Hematopoietic multipotent progenitor cell treated with erythropoietin and hydrocortisone succinate and interleukin-3 and kit ligand, for 8 days (in vitro differentiated cells): ENCODE measurements at places on chromosomes 13 and 19.

DNA sequence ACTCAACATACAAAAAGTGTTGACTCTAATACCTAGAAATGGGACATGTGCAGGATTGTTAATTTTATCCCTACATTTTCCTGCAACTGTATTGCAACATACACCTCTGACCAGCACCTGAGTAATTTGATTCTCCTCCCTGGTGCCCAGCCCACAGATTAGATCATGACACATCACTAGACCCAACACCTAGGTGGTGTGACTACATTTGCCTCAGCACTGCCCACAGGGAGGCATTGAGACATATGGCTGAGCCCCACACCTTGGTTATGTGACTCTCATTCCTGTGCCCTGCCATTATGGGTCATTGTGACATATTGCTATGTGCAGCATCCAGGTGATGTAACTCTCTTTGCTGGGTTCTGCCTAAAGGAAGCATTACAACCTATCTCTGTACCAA is 13.2 kb upstream of the ZNF254 start:
- DNase-seq = no peak

DNA sequence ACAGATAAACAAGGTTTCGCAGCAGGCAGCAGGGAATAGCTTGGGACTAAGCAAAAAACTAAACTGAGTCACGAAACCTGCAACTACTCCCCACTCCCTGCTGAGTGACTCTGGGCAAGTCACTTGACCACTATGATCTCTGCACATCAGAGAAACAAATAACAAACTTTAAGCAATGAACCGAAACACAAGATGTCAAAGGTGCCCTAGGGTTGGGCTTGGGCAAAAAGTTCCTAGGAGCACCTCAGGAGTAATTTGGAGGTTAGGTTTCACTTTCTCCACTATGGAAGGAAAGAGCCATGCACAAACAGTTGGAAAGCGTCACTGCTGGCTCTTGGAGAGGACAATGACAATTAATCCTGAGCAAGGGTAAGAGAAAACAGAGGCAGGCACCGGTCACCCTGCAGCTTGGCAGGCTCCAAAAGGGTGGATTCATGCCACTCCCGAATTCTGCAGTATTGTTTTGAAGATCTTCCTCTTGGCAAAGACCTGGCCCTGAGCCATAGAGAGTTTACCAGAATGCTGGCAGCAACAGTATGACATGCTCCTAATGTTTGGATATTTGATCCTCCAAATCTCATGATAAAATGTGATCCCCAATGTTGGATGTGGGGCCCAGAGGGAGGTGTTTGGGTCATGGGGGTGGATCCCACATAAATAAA is 60.3 kb downstream of the CRYL1 start:
- DNase-seq = no peak

DNA sequence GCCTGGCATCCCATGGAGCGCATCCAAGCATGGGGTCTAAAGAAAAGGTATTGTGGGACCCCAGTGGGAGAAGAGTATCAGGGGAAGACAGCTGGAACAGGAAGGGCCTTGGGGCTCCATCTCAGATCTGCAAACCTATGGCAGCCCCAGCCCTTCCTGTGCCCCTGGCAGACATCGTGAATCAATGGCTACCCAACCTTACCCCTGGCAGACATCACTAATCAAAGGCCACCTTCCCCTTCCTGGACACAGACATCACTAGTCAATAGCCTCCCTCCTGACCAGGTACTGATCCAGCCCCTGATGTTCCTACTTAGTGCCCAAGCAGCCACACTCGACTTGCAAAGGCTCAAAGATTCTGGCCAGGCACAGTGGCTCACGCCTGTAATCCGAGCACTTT is 15.8 kb downstream of the F2RL3 start:
- DNase-seq = no peak

- DNase-seq = no peak
These were observed 13.4 kb upstream of the NALCN start for GRCh38 chr13:101429733-101430132.

- DNase-seq = no peak
These were observed 23.8 kb upstream of the ONECUT3 start for GRCh38 chr19:1729568-1729925.

GRCh38 chr19:46353730-46354528 is 7.0 kb downstream of the PPP5C start:
- DNase-seq = no peak

- DNase-seq = peak; percentile 28
These were observed 850 bp downstream of the KLF5 start for GRCh38 chr13:73059460-73060250.

DNA sequence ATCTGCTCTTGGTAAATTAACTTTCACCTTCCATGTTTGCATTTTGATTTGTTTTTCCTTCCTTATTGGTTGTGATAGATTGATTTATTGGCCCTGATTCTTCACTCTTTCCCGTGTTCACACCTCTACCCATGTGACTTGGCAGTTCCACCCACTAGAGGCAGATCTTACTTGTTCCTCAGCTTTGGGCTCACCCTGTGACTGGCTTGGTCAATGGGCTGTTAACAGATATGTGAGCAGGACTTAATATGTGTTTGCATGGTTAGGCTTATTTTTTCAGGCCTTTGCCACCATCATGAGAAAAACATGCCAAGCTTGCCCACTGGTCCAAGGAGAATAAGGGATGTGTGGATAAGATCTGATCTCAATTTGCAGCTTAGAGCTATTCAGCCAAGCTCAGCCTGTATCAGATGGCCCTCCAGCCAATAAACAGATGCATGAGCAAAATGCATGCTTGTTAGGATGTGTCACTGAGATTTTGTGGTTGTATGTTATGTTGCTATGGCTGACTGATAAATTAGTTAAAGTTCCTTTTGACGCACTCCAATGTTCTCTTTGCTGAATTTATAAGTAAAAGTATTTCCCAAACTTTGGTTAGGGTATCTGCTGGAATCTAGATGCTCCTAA is 48.0 kb downstream of the RGCC start:
- no peak for DNase-seq
